Activated CD4-positive, alpha-beta memory T cell treated with anti-CD3 and anti-CD28 coated beads, Interleukin-2, amount 10 ng/mL, durations not matched to agents 7 days and 5 days (primary cell): ENCODE measurements at places on chromosomes 7 and 10.

GRCh38 chr10:15209827-15210509, 41.5 kb upstream of the NMT2 start:
- H3K27me3 ChIP-seq: no peaks in the 10 kb centered on the region
- H3K4me1 ChIP-seq: peaks cover 51% of the 10 kb centered on the region
- H3K36me3 ChIP-seq: peaks cover 15% of the 10 kb centered on the region

GRCh38 chr10:73586583-73586984, 4.6 kb downstream of the USP54 start:
- no peaks in the 10 kb centered on the region for H3K27me3 ChIP-seq
- peaks cover 2% of the 10 kb centered on the region for H3K36me3 ChIP-seq

GRCh38 chr10:80170641-80171040, 34.7 kb downstream of the ANXA11 start:
- H3K27me3 ChIP-seq: no peaks in the 10 kb centered on the region
- H3K4me3 ChIP-seq: no peak overlapping the region

GRCh38 chr10:125151553-125152449, 8.6 kb downstream of the CTBP2 start:
- no peak overlapping the region for H3K4me3 ChIP-seq
- peaks cover 65% of the 10 kb centered on the region for H3K27me3 ChIP-seq
- no peaks in the 10 kb centered on the region for H3K4me1 ChIP-seq
- no peak for DNase-seq
- no peak overlapping the region for H3K27ac ChIP-seq

GRCh38 chr7:31763548-31763947, 76.5 kb downstream of the PPP1R17 start:
- no peak overlapping the region for H3K4me3 ChIP-seq
- H3K27ac ChIP-seq: no peak overlapping the region
- H3K4me1 ChIP-seq: no peaks in the 10 kb centered on the region
- H3K36me3 ChIP-seq: no peaks in the 10 kb centered on the region

- peaks cover 25% of the 10 kb centered on the region for H3K36me3 ChIP-seq
- DNase-seq: no peak
- no peak overlapping the region for H3K27ac ChIP-seq
These were observed 20.8 kb downstream of the LOXL4 start for GRCh38 chr10:98246911-98247805.
